ENCODE measurements at places on chromosomes 13 and 19.

DNA sequence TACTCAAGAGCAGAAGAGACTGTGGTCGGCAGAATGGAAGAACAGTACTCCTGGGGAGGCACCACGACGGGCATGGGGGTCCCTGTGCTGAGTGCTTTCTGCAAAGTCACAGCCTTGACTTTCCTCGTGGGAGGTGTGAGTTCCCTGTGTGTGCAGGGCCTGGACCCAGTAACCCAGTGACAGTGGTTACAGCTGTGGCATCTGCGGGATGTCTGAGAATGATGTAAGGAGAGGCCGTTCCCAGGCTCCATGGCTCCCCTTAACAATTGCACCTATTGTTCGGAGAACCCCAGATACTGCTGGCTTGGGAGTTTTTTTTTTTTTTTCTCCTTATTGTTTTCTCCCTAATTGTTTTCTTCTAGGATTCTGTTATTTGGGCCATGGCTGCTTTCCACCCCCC, 5.1 kb upstream of the NANOS2 start:
- no peak for DNase-seq

GRCh38 chr13:102944821-102945220, 99.0 kb downstream of the ERCC5 start:
- no peak for DNase-seq

DNA sequence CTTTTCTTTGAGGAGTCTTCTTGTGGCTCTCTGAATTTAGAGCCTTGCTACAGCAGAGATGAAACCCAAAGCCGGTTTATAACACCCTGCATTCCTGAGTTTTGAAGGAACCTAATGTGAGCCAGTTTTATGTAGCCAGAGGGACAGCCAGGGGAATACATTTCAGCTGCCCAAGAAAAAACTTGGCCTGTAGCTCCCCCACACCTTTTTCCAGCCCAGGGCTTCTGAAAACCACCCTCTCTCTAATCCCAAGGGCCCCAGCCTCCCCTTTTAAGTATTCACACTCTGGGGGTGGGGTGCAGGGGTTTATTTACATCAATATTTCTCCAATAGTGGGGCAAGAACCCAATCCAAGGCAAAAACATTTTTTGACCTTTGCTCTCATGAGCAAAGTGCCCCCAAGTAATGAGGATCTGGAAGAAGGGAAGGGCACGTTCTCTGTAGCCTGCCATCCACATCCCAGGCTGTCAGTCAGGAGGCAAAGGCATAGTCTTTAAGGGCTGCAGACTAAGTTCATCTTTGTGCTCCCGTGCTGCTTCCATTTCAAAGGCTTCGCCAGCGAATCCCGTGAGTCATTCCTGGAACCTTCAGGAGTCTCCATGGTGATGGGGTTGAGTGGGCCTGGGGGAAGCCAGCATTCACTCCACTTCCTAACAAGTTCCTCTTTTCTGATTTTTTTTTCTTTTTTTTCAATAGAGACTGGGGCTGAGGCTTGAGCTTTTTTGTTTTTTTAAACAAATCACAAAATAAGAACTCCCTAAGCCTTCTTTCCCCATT, 33.2 kb upstream of the MEDAG start:
- peak; percentile 38 for DNase-seq

GRCh38 chr19:39430675-39431593, 4.8 kb downstream of the RPS16 start:
- peak; percentile 100 for DNase-seq

- DNase-seq = no peak
These were observed 4.2 kb downstream of the KLK12 start for GRCh38 chr19:51030631-51031030.

- peak; percentile 86 for DNase-seq
These were observed 21.9 kb downstream of the GRIN2D start for GRCh38 chr19:48415395-48415794.

- no peak for DNase-seq
These were observed 39.5 kb upstream of the POP4 start for GRCh38 chr19:29566496-29567054.

DNA sequence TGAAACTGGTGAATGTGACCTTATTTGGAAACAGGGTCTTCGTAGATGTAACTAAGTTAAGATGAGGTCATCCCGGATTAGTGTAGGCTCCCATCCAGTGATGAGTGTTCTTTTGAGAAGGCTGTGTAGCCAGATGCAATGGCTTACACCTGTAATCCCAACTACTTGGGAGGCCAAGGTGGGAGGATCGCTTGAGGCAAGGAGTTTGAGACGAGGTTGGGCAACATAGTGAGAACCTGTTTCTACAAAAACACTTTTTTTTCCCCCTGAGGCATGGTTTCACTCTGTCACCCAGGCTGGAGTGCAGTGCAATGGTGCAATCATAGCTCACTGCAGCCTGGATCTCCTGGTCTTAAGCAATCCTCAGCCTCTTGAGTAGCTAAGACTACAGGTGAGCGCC, 36.4 kb downstream of the FBN3 start:
- no peak for DNase-seq

GRCh38 chr19:2747349-2747748, 7.5 kb upstream of the SLC39A3 start:
- no peak for DNase-seq

DNA sequence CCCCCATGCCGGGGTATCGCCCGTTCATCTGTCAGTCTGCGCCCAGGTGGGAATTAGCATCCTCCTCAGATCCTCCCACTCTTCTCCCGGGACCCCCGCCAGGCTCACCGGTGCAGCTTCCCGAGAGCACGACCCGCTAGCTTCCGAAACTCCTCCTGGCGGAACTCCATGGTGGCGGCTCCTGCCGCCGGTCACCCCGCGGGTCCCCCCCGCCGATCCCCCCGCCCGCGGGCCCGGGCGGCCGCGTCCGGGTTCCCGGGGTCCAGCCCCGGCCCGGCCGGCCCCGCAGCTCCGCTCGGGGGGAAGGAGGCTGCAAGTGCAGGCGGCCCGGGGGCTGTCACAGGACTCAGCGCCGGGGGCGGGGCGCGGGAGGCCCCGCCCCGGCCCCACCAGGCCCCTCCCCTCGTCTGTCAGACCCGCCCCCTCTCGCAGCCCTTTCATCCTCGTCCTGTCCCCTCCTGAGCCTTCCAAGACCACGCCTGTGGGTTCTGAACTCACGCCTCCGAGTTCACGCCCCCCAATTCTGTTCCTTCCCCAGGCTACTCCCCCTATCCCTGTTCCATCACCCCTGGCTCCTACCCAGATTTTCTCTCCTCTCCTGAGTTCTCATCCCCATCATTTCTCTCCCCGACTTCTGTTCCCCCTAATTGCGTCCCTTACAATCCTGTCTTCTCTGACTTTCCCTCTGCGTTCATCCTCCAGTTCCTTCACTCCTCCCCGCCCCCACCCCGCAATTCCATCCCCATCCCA, at the start of gene SLC17A7:
SLC17A7 (minus strand) TSS at position 318 of the 750 bp plus-strand sequence; CDS start at position 170, 148 bp downstream.
- peak; percentile 54 for DNase-seq

DNA sequence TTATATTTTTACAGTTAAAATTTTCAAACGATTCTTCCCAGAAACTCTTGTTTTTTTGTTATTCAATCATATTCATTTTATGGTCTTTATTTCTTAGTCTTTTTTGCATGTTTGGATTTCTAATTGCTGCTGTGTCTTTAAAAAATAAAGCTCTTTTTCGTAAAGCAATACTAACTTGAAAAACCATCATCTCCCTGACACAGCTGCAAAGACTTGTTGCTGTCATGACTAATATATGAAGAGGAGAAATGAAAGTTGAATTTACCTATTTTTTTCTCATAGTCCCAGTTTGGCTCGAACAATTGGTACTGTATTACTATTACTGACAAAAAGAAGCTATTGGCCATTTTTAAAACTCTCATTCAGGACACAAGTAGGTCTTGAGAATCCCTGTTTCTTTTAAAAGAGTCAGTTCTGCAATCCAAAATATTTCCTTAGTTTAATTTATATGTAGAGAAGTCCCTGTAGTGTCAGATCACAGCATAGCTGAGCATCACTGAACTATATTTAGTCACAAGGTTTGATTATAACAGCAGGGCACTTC, 12.1 kb upstream of the SPART start:
- no peak for DNase-seq

GRCh38 chr19:44644402-44645016, 799 bp downstream of the PVR start:
- DNase-seq = peak; percentile 74

GRCh38 chr13:79989217-79989661, 351.7 kb downstream of the SPRY2 start:
- no peak for DNase-seq

- peak; percentile 40 for DNase-seq
These were observed 27.7 kb downstream of the ZNF461 start for GRCh38 chr19:36638862-36639510.

- DNase-seq = no peak
These were observed 10.3 kb downstream of the GNA15 start for GRCh38 chr19:3145909-3146676.

DNA sequence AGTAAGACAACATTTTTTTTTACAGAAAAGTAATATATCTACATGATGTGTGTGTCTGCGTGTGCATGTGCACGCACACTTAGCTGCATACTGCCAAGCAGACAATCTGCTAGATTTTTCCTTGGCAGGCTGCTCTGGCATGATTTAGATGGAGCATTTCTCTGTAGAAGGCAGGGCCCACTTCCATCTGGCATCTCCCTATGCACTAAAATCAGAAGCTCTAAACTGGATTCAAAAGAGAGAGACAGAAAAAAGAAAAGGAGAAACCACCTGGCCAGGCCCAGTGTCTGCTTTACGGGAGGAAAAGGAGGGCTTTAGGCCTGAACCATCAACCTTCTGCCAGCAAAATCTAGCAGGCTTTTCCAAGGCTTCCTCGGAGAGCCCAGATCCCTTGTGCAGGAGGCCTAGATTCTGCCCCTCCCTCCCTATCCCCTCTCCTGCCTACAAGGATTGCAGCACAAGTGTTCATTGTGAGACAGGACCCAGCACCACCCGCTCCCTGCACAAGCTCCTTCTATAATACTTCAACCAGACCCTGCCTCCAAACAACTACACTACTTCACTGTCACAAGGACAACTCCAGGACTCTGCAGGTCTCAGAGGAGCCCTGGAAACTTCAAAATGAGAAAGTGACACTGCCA, 99.3 kb downstream of the DOCK9 start:
- DNase-seq = no peak

DNA sequence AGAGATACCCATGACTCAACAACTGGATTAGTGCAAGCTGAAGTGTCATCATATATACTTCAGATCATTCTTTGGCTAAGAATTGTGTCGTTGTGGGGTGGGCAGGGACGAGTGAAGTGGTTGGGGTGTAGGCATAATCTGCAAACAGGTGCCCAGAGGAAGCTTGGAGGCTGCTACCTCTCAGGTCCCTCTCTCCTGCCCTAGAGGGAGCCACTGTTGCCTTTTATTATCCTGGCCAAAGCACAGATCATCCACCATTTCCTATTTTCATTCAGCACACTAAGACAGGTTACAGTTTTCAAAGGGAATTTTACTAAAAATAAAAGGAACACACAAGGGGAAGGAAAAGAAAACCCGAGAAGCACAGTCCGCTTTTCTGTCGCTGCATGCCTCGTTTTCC, 126.6 kb downstream of the HS6ST3 start:
- DNase-seq = peak; percentile 0

DNA sequence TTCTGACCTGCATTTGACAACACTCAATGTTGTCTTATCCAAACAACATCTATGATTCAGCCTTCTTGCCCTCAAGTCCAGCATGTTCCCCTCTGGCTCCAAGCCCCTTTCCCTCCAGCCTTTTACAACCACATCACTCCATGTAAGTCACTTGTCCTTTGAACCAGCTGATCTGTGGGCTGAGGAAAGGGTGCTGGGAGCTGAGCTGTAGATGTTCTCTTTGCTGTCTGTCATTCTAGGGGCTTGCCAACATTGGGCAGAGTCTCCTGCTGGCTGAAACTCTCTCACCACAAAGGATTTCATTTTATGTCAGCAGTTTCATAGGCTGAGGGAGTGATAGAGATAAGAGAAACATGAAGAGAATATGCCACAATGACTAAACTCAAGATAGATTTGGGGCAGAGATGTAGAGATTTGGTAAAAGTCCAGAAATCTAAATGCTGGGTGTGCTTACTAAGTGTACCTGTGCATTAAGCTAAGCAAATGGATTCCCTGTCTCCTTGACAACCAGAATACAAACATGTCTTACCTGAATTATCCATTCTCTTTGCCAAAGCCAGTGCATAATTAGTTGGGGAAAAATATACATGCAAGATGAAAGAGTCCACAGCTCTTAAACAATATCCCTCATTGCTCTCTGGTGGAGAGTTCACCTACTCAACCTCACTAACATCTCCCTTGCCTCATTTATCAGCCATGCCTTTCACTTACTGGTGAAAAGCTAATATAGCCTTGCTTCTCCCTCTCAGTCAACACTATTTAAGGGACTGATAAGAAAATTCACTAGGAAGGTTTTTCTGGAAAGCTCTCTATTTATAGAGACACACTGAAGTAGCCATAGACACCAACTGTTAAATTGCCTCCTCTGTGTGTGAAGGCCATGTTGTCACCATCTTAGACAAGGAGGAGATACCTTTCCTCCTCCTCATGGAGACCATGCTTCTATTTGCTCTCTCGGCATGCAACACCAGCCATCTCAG, 175.5 kb upstream of the SERP2 start:
- peak; percentile 31 for DNase-seq

- no peak for DNase-seq
These were observed 38.6 kb upstream of the ITM2B start for GRCh38 chr13:48194379-48194754.

- peak; percentile 69 for DNase-seq
These were observed 727 bp downstream of the CERS1 start for GRCh38 chr19:18895038-18895823.

GRCh38 chr13:68784275-68784674, 1323.4 kb upstream of the ATXN8OS start:
- no peak for DNase-seq

GRCh38 chr13:52359534-52359933, 46.4 kb downstream of the THSD1 start:
- DNase-seq = no peak

DNA sequence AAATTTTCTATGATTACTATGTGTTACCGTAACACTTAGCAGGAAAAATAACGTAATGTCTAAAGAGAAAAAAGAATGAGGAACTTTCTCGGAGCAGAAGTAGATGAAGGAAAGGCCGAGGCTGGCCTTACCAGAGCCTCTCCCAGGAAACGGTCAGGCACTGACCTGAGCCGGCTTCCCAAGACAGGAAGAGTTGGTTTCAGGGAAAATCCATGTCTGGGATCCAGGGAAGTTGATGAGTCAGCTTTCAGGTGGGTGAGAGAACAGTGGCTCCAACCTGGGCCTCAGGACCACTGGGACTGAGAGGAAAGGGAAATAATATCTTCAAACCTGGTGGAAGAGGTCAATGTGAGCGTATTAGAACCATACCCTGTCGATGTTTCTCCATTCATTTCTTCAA, 93.3 kb upstream of the UBL3 start:
- DNase-seq = no peak

DNA sequence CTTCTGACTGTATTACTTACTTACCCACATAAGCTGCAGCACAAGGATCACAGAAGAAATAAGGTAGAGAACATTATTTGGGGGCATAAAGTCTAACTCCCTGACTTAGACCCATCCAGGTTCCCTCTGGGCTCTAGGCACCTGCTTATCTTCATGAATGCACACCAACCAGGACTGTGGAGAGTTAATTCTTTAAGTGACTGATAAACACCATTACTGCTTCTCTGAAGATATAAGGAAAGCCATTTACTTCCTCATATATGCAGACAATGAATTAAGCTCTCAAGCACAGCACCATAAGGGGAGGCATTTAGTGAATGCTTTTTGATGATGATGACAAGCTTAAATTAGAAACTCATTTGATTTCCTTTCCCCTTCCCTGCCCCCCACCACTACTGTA, 22.5 kb downstream of the OBI1 start:
- DNase-seq = no peak

- DNase-seq = no peak
These were observed 246.3 kb upstream of the RFC3 start for GRCh38 chr13:33571618-33572017.

GRCh38 chr13:48113756-48114130, 18.8 kb upstream of the MED4 start:
- no peak for DNase-seq

GRCh38 chr19:719636-720344, 11.1 kb downstream of the PALM start:
- peak; percentile 32 for DNase-seq
